AG08396 (cell line): ENCODE measurements at places on chromosomes 13 and 19.
A peak's percentile ranks its signal among the peaks of the same experiment; 100 is the strongest.

GRCh38 chr13:28650284-28650683, 8.6 kb upstream of the POMP start:
- DNase-seq, result no peak

DNA sequence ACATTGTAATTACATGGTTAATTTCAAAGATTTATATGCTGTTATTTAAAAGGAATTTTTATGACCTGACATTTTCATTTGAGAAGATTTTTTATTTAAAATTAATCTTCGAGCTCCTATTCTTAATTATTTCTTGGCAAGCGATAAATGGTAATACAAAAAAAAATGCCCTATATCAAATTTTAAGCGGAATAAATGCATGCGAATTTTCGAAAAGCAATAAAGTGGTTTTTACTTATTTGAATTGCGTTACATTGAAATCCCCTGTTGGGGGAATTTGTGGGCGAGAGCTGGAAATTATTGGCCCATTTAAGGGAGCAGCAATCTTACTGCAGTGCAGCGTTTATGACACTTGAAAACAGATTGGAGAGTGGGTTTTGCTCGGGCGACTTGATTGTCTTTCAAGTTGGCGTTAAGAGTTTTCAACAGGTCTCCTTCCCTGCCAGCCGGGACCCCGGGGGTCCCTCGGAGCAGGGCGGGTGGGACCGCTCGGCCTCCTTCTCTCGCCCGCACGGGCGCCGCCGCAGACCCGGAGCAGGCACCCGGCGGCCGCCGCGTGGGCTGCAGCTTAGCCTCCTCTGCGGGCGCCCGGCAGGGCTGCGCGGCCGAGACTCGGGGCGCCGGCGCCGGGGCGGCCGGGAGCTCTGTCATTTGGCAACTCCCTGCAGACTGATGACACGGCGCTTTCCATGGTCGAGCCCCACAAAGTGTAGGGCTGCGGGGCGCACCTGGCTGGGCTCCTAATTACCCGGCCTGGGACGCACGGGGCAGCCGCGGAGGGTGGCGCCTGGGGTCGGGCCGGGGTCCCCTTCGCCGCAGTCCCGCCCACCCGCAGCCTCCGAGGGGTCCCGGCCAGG, 255.1 kb upstream of the SOX21 start:
- peak; percentile 52 for DNase-seq

- DNase-seq, result no peak
Measured at GRCh38 chr19:41997851-41998229, 3.8 kb upstream of the ATP1A3 start.

DNA sequence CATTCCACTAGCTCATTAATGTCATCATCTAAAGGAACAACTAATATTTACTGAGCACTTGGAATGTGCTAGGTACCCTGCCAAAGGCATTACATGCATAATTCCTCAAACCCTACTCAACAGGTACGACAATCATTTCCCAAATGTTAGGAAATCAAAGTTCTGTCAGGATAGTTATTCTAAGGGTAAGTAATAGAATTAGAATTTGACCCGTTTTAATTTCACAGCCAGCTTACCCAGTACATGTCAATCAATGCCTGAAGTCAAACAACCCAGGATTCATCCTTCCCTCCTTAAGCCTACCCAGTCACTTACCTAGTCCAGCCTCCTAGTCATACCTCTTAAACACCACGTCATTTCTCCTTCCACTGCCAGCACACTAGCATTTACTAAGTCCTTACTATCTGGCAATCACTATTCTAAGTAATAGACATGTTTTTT, 2.4 kb downstream of the LNX2 start:
- no peak for DNase-seq

DNA sequence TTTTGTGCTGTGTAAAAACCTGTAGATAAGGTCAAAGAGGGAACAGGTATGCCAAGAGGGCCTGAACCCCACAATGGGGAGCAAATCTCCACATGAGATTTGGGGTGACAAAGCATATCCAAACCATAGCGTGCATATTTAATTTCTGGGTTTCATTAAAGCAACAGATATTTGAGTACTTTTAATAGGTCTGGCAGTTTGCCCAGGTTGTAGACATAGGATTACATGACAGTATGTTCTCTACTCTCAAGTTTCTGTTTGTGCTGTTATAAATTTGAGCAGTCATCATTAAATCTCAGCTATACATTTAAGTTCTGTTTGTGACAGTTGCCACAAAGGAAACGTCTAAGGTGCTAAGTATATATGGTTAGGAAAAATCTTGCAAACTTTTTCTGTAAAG, 236.4 kb downstream of the ATP8A2 start:
- no peak for DNase-seq

DNA sequence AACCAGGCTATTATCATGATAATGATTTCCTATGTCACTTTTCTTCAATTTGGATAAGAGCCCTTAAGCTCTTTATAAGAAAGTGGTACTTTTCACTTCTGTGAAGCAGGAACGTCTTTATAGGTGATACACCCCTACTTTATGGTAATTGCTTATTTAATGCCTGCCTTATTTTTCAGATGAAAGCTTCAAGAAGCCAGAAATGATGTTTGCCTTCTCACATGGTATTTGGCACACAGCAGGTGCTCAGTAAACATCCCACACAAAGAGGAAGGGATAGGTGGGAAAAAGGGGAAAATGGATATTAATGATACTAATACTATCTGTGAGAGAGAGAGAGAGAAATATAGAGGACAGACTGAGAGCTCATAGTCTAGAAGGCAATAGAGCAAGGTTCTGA, 29.0 kb upstream of the WASF3 start:
- no peak for DNase-seq

GRCh38 chr13:33471204-33471603, 185.6 kb upstream of the STARD13 start:
- no peak for DNase-seq

GRCh38 chr13:38223089-38223488, 126.6 kb upstream of the UFM1 start:
- DNase-seq, result no peak

DNA sequence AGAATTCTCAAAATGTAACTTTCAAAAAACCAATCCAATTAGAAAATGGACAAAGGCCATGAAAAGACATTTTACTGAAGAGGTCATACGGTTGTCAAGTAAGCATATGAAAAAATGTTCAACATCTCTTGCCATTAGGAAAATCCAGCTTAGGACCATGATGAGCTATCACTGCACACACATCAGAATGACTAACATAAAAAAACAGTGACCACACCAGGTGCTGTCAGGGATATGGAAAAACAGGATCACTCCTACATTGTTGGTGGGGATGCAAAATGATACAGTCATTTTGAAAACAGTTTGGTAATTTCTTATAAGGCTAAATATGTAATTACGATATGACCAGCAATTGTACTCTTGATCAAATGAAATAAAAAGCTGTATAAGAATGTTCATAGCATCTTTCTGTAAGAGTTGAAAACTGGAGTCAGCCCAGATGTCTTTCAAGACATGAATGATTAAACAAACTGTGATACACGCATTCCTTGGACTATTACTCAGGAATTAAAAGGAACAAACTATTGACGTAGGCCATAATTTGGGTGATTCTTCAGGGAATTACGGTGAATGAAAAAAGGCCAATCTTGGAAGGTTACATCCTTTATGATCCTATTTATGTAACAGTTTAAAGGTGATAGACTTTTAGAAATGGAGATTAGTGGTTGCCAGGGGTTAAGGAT, 26.9 kb upstream of the RCBTB2 start:
- no peak for DNase-seq

GRCh38 chr19:55600662-55601028, 557 bp downstream of the ZNF524 start:
- DNase-seq, result no peak

DNA sequence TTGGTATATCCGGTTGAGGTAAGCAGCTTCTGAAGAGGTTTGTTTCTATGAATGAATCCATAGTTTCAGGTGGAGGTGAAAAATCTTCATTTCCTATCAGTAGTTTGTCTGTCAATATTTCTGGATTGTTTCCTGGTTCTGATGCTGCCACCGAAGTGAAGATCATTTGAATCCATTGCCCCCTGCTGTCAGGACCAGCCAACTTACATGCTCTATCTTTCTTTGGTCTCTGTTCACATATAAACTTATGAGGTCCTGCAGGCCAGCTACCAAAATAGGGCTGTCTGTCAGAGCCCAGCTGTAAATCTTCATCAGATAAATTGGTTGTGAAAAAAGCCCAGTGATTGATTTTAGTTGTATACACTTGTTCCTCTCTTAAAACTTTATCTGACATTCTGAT, 15.2 kb upstream of the N4BP2L1 start:
- DNase-seq, result no peak

DNA sequence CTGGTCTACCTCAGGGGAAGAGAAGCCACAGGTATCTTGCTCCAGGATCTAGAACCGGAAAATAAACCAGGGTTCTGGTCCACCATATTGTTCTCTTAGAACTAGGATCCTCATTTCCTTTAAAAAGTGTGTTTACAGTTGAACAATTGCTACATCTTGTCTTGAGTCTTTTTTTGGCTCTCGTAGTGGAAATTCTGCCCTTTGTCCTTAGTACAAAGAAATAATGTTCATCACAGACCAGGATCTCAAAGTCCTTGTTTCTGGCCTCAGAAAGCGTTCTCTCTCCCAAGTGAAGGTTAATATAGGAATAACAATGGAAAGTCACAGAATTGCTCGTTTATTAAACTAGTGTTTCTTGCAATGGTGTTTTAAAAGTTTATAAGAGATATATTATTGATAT, 20.8 kb downstream of the KLF2 start:
- DNase-seq, result no peak

GRCh38 chr19:23817519-23817918, 58.8 kb upstream of the ZNF681 start:
- no peak for DNase-seq

- no peak for DNase-seq
Measured at GRCh38 chr19:53992815-53993214, 1.4 kb downstream of the CACNG6 start.
